ENCODE measurements at places on chromosomes 6 and 20.

DNA sequence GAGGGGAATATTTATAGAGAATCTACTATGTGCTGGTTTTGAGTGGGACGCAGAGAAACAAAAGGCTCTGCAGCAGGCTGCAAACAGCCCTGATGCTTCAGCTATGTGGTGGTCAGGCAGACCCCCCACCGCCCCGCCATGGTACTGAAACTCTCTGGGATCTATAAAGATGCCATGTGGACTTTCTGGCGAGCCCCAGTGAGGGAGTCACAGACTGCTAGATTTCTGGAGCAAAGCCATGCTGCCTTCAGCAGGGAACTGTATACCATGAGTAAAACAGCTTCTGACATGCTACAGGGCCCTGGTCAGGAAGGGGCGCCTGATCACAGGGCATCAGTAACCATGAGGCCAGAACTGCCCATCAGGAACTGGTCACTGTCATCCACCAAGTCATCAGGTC is 19.2 kb upstream of the BPIFB1 start:
- no peak for DNase-seq

- DNase-seq = no peak
These were observed 567.8 kb downstream of the GRIK2 start for GRCh38 chr6:101961357-101961756.

DNA sequence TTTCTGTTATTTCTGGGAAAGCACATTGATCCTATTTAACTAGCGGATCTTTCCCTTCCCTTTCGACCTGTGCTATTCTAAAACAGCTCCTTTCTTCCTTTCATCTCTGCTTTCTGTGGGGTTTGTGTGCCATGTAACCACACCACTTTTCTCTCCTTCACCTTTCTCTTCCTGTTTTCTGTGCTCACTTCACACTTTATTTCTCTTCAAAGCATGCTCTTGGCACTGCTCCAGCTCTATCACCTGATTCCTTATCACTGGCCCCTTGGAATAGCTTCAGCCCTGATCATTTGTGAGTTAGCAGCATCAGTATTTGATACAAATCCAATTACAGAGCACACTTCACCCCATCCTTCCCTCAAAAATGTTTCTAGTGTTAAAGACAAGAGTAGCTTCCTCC is 8.1 kb upstream of the METTL24 start:
- no peak for DNase-seq

GRCh38 chr6:135870722-135871121 is 19.2 kb downstream of the PDE7B start:
- DNase-seq = no peak

DNA sequence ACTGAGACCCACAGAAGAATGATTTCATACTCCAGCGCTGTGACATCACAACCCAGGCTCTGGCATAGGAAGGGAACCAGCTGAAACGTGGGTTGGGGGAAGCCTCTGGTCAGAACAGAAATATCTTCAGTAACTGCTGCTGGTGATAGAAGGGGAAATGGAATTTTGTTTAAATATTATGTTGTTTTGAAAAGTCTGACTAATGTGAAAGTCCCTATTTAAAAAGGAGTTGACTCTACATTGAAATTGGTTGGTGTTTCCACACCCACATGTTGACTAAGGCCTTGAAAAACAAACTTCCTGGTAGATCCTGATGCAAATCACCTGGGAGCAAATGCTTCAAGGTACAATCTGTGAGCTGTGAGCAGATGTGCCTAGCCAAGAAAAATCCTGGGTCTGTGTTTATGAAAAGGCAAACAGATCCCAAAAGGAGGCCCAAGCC is 24.5 kb upstream of the TCP11 start:
- DNase-seq = no peak

DNA sequence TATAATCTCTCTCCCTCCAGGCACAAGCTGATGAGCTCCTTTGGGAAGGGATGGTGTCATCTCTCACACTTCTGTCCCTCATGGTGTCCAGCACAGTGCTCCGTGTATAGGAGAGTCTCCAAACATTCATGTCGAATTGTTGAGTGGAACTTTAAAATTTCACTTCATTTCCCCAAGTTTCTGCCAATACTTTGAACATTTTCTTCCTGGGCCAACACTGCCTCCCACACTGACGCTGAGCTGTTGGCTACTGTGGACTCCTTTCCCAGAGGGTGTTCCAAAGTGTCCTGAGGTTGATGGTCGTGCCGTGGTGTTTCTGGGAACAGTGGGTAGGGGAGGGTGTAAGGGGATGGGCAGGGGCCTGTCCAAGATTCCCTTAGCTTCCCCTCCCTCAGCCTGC is 122.7 kb downstream of the TIAM2 start:
- no peak for DNase-seq

GRCh38 chr20:59016795-59017492 is 2.3 kb upstream of the TUBB1 start:
- DNase-seq = no peak

GRCh38 chr6:136466777-136467176 is 83.4 kb downstream of the MAP7 start:
- DNase-seq = no peak

DNA sequence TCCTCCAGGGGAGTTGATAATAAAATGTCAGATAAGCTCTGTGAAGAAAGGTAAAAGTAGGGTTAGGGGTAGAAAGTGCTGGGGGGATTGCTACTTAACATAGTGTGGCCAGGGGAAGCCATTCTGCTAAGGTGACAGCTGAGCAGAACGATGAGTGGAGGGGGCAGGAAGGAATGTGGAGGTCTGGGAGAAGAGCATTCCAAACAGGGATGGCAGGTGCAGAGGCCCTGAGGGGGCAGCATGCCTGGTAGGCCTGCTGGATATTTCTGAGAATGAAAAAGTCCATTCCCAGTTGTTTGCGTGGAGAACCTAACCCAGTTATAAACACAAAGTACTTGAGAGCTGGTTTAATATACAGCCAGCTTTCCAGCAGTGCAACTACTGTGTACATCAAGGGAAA is 9.3 kb downstream of the GFRA4 start:
- no peak for DNase-seq

- no peak for DNase-seq
These were observed 345.2 kb downstream of the FARS2 start for GRCh38 chr6:5606546-5606945.

DNA sequence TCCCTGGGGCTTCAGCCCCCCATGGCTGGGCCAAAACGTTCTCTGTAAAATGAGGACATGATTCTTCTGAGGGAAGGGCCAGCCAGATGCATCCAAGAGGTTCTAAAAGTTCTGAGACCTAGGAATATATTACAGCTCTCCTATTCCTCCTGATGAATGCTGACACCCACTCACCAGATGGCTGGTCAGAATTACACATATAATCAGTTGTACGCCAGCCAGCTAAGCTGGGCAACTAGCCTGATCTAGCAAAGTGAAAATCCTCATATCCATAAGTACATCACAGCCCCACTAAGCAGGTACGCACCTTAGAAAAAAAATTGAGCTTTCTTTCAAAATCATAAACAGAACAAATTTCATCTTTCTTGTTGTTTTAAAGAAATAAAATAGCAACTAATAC is 34.8 kb downstream of the C6orf118 start:
- DNase-seq = no peak

DNA sequence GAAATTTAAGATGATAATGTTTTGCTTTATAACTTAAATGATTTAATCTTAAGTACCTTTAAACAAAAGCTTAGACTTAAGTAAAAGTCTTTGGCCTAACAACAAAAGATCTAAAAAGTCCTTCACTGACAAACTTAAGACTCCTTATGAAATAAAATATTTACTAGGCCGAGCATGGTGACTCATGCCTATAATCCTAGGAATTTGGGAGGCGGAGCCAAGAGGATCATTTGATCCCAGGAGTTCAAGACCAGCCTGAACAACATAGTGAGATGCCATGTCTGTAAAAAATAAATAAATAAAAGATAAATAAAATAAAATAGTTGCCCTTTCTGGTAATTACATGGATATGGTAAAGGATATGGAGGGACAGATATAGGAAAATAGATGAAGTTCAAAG is 12.4 kb downstream of the KATNA1 start:
- DNase-seq = no peak

- no peak for DNase-seq
These were observed 430.2 kb downstream of the UTRN start for GRCh38 chr6:144715344-144715743.

GRCh38 chr6:112235956-112236355 is 18.4 kb downstream of the LAMA4 start:
- DNase-seq = no peak

DNA sequence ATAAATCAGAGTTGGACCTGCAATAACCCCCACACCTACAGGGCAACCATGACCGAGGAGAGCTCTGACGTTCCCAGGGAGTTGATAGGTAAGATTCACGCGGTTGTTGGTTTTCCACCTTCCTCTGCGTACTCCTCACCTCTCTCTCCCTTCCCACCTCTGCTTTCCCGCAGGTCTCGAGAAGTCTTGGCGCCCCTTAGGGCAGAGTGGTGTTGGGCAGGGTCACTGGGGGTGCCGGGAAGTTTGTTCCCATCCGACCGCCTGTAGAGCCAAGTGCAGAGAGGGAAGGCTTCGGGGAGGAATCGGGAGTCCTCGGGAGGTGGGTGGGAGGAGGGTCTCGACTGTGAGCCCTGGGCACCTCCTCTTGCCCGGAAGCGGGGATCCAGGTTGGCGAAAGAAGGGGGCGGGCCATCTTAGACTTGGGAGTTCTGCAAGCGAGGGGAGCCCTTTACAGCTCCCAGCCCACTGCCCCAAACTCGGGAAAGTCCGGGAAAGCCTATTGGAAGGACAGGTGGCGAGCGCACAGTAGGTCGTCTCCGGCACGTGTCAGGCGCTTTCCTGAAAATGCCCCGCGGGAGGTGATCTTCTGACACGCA is 672 bp downstream of the CARMIL1 start:
- DNase-seq = no peak

DNA sequence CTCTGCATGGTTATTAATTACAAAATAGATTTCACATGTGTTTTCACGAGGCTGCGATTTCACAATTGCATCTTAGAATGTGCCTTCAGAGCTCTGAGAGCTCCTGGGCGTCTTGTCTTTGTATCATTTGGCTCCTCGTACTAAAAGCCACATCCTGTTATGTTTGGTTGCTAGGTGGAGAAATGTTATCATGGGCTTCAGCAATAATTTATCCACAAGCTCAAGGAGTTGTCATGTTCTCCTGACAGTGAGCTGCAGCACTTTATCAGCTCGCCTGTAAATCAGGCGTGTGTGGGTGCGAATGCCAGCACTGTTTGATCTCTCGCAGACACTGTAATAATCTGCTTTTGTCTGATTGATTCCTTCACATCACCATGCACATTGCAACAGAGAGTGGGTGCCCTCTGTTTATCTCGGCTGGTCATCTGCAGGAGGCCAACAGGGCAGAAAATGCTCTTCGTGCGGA is 218.6 kb upstream of the ZFP64 start:
- no peak for DNase-seq

- no peak for DNase-seq
These were observed 48.3 kb downstream of the TRERF1 start for GRCh38 chr6:42403421-42403820.

- no peak for DNase-seq
These were observed 4.4 kb upstream of the FLRT3 start for GRCh38 chr20:14341801-14342200.

- DNase-seq = no peak
These were observed 39.2 kb downstream of the GSTA4 start for GRCh38 chr6:52955871-52956270.

DNA sequence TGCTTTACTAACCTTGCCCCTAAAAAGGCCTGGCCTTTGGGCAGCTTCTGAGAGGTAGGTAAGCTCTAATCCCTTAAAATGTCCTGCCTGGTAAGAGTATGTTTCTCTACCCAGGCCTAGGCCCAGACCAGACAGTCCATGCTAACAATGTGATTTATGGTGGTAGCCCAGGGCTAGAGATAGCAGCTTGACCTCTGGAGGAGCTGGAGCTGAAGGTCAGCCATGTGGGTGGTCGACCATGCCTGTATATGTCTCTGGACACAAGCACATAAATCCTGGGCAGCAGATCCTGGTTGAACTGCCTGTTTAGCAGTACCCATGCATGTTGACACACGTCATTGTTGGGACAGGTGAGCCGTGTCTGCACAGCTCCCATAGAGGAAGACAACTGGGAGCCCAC is 62.1 kb upstream of the PHACTR1 start:
- no peak for DNase-seq

GRCh38 chr20:7935027-7935551 is 5.2 kb downstream of the HAO1 start:
- no peak for DNase-seq

GRCh38 chr20:36128463-36129159 is 25.9 kb upstream of the EPB41L1 start:
- DNase-seq = no peak

- DNase-seq = no peak
These were observed 211.9 kb downstream of the GMPR start for GRCh38 chr6:16450285-16450684.

DNA sequence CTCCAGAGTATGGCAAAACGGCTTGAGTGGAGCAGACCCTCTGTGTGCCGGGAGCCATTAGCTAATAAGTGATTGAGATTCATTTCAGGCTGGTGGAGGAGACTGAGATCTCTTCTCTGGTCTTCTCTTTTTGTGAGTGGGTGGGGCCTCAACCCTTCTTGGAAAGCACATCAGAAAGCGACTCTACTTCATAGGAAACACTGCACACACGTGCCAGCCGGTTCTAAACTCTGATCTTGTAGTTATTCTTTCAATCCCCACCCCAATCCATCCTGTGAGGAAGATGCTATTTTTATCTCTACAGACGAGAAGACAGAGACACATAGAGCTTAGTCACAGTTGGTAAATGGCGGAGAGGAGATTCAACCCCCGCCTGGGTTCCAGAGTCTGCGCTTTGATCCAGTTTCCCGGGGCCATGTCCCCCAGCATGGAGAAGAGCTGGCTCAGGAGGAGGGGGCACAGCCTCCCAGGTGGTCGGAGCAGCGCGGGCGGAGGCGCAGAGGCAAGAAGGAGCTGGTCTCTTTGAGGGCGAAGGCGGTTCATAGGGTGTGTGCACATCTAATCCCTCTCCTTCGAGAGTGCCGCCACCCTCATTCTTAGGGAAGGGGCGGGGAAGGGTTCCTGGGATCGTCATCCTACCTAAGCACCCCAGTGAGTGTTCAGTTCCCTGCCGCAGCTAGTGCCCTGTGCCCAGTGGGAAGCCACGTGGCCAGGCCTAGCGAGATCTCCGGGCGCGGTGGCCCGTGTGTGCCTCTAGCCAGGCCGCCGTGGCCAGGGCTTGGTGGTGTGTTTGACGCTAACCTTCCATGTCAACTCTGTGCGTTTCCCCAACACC is 49.0 kb upstream of the TAGAP start:
- DNase-seq = no peak

- DNase-seq = no peak
These were observed 258.9 kb downstream of the GJA1 start for GRCh38 chr6:121694389-121694788.

- DNase-seq = no peak
These were observed 52.3 kb downstream of the HUS1B start for GRCh38 chr6:604579-604978.

Measured in stimulated activated CD8-positive, alpha-beta memory T cell treated with anti-CD3 and anti-CD28 coated beads, Interleukin-4, amount 100 ng/mL, for 4 hours (primary cell).